ENCODE measurements at places on chromosomes 1 and 21.

- DNase-seq = no peak
Observed at GRCh38 chr21:17667256-17667655, 54.6 kb upstream of the BTG3 start.

GRCh38 chr1:109595531-109595930 is 23.9 kb downstream of the GNAT2 start:
- no peak for DNase-seq

DNA sequence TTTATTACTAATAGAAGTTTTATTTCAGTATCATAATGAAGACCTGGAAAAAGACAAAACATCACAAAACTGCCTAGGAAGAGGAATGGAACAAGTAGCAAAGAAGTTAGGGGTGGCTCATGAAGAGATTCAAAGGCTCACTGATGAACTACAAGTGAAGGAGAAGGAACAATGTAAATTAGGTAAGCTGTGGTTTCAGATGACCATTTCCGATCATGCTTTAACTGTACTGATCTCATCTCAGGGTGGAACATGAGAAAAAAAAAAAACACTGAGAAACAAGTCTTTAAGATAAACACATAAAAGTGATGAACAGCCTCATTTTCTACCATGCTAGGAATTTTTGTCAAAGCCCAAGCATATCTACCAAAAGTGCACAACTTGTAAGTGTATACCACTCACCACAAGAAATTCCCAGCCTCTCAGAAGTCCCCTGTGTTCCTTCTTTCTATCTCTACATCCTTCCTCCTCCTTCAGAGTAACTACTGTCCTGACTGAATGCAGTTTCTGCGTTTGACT is 19.6 kb downstream of the CCDC30 start:
- no peak for DNase-seq

GRCh38 chr1:159922511-159923202 is 2.6 kb downstream of the TAGLN2 start:
- DNase-seq = no peak

- DNase-seq = no peak
Observed at GRCh38 chr21:42478504-42478903, 17.5 kb downstream of the RSPH1 start.

GRCh38 chr1:99634971-99635624 is 10.8 kb upstream of the PALMD start:
- no peak for DNase-seq

DNA sequence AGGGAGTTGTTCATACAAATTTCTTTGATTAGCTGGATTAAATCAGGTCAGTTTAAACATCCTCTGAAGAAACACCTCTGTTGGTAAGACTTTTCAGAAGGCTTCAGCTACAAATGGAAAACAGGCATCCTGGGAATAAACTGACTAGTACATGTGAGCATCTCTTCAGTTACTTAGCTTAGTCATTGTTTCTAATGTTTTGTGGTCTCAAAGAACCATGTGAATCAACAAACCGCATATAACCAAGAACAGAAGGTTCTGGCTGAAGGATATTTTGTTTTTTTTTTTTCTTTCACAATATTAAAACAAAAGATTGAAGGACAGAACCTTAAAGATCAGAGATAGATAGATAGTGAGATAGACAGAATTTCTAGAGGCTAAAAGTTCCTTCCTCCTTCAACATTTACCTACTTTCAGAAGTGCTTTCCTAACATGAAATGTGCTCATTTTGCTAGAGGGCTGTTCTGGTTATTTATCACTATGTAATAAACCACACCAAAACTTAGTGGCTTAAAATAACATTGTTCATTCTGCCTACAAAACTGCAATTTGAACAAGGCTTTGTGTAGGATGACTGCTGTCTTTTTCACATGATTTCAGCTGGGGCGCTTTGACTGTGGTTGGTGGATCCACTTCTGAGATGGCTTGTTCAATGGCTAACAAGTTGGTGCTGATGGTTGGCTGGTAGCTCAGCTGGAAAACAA is 119.8 kb upstream of the PTGFR start:
- DNase-seq = no peak

All from SW480 (cell line).